ENCODE measurements at places on chromosomes 4 and X.

DNA sequence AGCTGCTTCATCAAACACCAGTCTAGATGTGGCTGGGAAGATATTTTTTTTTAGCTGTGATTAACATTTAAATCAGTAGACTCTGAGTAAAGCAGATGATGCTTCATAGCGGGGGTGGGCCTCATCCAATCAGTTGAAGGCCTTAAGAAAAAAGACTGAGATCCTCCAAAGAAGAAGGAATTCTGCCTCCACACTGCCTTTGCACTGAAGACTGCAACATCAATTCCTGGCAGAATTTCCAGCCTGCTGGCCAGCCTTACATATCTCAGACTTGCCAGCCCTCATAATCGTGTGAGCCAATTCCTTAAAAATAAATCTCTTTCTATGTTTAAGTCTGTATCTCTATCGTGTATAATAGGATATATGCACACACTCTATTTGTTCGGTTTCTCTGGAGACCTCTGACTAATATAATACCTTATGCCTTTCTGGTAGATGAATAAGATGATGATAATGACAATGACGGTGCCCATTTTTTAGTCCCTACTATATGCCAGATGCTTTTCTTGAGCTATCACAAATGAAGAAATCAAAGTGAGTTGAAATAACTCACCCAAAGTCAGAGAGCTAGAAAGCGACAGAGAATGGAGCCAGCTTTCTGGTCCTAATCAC lies 66.1 kb upstream of the SOD3 start:
- no peak for DNase-seq

DNA sequence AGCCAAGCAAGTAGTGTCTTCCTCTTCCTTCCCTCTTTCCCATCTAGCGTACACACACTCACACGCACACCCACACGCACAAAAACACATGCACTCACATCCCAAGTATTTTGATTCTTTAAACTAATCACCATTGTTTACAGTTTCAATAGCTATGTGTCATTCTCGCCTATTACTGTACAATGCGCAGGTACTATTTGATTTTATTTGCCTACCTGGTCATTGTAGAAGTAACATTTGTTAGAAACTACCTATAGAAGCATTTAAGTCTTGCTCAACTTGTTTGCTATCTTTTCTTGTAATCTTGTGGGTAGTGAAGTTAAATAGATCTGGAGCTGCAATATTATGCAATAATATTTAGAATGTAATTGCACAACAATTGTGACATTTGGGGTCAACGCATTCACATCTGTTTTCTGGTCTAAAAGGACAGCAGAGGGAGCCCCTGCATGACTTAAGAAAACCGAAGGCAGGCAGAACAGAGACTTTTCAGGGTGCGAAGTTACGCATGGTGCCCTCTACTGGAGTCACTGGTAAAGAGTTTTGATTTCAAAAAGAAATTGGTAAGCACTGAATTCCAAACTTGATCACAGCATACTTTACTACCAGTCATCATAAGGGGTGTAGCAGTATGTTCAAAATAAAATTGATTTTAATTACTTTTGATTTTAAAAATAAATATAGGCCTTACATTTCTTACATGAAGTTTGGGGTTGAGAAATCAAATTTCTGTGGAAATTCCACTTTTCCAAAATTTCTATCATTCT lies 503.3 kb upstream of the FAM241A start:
- DNase-seq, result peak; percentile 69

- DNase-seq, result no peak
Measured at GRCh38 chrX:68878977-68879645, 50.3 kb downstream of the EFNB1 start.

- DNase-seq, result no peak
Measured at GRCh38 chr4:163233321-163233720, 66.6 kb upstream of the NAF1 start.

- peak; percentile 35 for DNase-seq
Measured at GRCh38 chr4:88283661-88284438, 511 bp downstream of the PPM1K start.

DNA sequence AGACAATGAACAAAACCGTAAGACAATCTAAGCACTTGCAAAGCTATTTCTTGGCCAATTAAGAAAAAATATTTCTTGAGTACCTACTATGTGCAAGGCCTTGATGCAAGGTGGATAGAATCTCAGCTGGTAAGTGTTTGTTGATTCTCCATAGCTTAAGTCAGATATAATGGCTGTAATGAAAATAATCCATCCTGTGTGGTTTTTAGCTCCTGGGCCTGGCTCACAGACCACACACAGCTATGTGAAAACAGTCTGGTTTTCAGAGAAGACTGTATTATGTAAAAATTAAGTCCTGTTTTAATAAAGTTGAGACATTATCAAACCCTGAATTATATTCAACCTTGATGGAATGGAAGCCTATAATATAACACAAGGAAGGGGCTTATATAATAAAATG lies 7.8 kb upstream of the DDIT4L start:
- no peak for DNase-seq

DNA sequence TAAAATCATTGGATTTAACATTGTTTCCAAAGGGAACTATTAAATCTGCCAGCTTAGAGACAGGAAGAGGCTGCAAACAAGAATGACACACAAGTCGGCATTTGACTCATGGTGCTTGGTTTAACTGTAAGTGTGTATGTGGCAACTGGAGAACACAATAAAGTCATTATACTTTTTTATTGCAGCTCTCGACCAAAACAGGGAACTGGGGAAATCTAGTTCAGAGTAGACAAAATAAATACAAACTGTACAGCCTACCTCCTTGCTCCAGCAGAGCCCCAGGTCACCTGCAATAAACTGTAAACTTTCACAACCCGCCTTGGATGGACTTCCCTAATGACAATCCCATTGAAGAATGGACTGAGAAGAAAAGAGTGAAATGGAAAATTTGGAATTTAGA lies 24.0 kb downstream of the NPY5R start:
- no peak for DNase-seq

GRCh38 chrX:54067766-54068165 lies 23.5 kb upstream of the PHF8 start:
- no peak for DNase-seq

- DNase-seq, result no peak
Measured at GRCh38 chrX:53244610-53245009, 19.6 kb upstream of the KDM5C start.

- no peak for DNase-seq
Measured at GRCh38 chr4:17060230-17060629, 161.8 kb upstream of the LDB2 start.

DNA sequence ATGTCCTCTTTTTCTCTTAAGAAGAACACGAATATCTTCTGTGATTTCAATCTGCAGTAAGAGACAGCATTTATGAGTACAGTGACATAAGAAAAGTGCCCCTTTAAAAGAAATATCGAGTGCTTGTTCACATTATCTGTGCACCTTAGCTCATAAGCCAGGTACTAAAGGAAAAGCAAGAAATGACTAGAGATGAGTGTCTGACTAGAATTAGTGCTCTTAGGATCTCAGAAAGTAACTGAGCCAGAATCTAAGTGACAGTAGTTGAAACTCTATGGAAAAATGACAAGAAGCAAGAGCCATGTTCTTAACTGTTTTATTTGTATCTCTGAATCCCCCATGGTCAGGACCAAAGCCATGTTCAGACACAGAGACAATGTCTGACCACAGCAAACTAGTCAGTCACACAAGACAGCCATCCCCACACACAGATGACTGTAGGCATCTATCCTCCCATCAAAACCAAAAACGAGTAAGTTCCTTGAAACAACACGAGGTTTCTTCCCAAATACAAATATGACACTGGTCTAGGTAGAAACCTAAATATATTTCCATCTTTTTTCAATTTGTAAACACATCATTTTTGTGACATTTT lies 36.8 kb downstream of the ACSL4 start:
- no peak for DNase-seq

- no peak for DNase-seq
Measured at GRCh38 chr4:140311257-140311835, 62.1 kb upstream of the SCOC start.

- DNase-seq, result no peak
Measured at GRCh38 chrX:119552508-119552907, 12.7 kb downstream of the STEEP1 start.

- peak; percentile 65 for DNase-seq
Measured at GRCh38 chr4:153222707-153223426, 18.6 kb downstream of the TRIM2 start.

DNA sequence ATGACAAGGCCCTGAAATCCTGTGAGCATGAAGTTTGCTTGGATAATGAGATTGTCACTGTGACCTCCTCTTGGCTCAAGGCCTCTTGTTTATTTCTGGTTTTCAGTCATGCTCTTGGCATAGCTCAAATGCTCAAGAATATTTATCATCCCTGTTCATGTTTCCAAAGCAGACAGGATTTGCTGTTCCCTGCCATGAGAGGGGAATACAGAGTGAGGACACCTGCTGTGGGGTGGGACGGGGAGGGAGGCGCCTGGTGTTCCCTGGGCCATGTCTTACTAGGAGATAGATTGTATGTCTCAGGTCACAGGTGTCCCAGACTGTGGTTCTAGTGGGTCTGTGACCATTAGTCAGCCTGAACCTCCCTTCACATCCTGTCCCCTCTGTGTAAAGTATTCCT lies 34.9 kb upstream of the SH3RF1 start:
- DNase-seq, result no peak

- DNase-seq, result no peak
Measured at GRCh38 chrX:70013466-70014381, 36.0 kb downstream of the AWAT2 start.

GRCh38 chr4:183355405-183355804 lies 33.2 kb upstream of the CLDN24 start:
- DNase-seq, result no peak

GRCh38 chr4:59341506-59341905 lies 1858.6 kb upstream of the ADGRL3 start:
- no peak for DNase-seq

DNA sequence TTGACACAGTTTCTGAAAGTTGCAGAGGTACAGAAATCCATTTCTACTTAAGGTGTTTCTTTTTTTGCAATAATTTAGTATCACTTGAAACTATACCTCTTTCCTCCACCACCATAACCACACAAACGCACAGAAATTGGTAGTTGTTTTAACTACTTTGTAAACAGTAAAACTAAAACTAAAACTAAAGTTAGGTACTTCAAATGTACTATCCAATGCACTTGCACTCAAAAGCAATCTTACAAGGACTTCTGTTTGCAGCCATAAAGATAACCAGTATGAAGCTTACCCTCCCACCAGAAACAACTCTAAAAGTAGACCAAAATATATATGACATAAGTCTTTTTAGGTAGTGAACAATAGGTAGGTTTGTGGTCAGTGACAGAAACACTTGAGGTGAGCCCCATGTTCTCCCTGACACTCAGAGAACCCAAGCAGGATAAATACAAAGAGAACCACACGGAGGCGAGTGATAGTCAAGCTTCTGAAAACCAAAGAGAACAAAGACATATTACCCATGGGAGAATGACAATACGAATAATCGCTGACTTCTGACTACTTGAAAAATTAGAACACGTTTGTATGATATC lies 72.2 kb upstream of the VBP1 start:
- no peak for DNase-seq

GRCh38 chr4:142353149-142353738 lies 492.9 kb downstream of the INPP4B start:
- DNase-seq, result peak; percentile 17

GRCh38 chr4:139876337-139876941 lies 210.8 kb downstream of the MGST2 start:
- DNase-seq, result no peak

- peak; percentile 69 for DNase-seq
Measured at GRCh38 chr4:77433418-77433733, 172.2 kb upstream of the CXCL13 start.

DNA sequence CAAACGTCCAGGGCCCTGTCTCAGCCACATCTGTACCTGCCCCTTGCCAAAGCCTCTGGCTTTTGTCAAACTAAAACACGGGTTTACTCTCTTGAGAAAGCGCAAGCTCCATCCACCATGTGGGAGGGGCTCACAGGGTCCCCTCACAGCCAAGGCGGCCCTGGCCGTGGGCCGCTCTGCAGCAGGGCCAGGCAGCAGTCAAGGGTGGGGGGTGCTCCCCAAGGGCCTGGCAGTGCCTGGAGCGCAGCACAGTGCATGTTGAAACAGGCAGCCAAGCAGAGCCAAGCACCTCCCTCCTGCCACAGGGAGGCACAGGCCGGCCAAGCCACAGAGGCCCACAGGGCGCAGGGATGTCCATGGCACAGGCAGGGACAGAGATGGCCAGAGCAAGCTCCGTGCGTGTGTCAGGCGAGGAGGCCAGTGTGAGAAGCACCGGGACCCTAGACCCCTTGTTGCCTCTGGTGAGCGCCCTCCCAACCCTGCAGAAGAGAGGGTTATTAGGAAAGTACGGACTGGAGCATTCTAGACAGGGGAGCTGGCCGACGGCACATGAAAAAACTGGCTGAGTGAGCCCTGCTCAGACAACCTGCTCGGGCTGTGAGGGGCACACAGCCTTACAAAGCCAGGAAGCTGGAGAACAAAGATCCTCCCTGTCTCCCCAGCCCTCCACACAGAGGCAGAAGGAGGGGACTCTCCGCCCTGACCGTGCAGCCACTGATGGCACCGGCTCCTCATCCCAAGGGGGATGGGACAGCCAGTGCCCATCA lies 39.0 kb downstream of the FAM53A start:
- DNase-seq, result no peak

DNA sequence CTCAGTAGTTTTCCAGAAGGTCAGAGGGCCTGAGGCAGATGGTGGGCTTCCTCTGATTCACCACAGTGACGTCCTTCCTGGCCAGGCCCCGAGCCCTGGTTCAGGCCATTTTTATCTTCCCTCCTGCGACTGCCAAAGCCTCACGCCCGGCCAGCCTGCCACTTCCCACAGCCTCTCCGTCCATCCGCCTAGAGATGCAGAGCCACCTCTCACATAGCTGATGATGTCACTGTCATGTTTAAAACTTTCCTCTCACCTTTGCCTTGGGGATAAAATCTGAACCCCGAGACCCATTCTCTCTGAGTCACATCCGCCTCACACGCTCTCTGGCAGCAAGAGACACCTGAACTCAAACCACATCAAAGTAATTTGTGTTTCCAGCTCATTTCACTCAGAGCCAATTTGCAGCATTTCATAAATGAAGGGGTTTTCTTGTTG lies 175.3 kb downstream of the QDPR start:
- DNase-seq, result no peak

DNA sequence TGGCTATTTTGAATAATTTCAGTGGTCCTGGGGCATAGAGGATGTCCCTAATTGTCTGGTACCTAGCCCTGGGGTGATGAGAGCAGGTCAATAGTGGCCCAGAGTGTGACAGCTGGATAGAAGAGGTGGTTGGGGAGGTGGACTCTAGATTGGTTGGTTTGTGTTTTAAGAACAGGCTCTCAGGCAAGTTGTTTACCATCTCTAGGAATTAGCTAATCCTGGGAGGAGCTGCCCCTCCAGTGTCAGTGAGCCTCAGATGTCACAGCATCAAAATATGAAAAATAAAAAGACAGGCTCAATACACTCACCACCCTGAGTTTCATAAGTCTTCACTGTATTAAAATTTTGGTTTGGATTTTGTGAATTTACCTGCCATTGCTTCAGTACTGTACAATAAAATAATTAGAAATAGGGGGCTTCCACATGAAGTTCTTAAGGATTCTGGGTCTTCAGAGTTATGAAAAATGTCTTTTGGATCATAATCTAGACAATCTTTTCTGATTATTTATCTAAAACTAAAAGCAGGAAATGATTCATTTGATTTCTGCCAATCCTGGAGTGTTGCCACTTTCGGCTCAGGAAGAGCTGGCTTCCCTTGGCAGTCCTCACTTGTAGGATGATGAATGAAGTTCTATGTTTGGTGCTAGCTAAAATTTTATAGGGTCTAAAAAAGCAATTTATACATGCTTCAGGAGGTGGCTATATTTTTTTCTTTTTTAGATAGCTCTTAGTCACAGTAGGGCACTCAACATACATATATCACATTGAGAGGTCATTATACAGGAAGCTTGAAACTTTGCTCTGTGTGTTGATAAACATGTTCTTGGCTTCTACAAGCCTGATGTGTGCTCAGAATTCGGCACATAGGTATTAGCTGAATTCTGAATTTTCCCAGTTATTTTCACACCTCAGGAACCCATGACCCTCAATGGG lies 395.1 kb downstream of the RAB28 start:
- DNase-seq, result no peak

Data from HEK293T (cell line).